ENCODE measurements at places on chromosomes 11 and 22.
A peak's percentile ranks its signal among the peaks of the same experiment; 100 is the strongest.

DNA sequence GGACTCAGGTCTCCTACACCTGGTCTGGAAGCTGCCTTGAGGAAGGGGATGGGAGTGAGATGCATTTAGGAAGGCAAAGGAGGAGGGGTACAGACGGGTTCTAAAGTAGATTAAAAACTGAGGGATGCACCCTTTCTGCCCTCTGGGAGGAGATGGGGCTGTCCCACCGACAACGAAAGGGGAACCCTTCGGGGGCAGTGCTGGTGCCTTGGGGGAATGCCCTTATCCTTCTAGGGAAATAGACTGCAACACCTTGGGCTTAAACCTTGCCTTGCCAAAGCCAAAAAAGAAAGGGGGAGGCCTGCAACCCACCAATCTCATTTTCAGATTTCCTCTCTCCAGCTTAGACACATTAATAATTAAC is 89.8 kb downstream of the PLEKHA7 start:
- no peak for DNase-seq

DNA sequence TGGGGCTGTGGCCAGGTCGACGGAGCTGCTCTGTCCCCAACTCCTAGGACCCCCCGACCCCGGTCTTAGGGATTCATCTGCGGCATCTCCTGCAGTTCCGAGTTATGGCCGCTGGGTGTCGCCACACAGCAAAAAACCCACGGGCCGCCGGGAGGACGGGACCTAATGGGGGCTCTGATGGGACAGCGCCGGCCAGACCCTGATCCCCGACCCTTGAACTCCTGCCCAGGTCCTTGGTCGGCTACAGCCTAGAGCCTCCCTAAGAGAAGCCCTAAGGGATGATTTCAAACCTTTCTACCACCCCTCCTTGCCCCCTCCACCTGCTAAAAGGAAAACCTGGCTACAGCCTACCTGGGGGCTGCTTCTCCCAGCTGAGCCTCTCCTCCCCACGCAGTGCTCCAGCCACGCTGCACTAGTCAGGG is 30.8 kb upstream of the LRRC10B start:
- DNase-seq: peak; percentile 52

GRCh38 chr22:45576730-45577464 is 74.2 kb downstream of the FBLN1 start:
- no peak for DNase-seq

GRCh38 chr22:31586137-31586920 is 75.7 kb downstream of the PISD start:
- DNase-seq: no peak

- DNase-seq: no peak
Observed at GRCh38 chr22:45227645-45228400, 12.9 kb downstream of the KIAA0930 start.

- DNase-seq: no peak
Observed at GRCh38 chr11:121534131-121535093, 81.6 kb upstream of the SORL1-AS1 start.

GRCh38 chr11:1073261-1073724 is 1.4 kb upstream of the MUC2 start:
- no peak for DNase-seq

- DNase-seq: no peak
Observed at GRCh38 chr11:637333-637592, 194 bp downstream of the DRD4 start.

DNA sequence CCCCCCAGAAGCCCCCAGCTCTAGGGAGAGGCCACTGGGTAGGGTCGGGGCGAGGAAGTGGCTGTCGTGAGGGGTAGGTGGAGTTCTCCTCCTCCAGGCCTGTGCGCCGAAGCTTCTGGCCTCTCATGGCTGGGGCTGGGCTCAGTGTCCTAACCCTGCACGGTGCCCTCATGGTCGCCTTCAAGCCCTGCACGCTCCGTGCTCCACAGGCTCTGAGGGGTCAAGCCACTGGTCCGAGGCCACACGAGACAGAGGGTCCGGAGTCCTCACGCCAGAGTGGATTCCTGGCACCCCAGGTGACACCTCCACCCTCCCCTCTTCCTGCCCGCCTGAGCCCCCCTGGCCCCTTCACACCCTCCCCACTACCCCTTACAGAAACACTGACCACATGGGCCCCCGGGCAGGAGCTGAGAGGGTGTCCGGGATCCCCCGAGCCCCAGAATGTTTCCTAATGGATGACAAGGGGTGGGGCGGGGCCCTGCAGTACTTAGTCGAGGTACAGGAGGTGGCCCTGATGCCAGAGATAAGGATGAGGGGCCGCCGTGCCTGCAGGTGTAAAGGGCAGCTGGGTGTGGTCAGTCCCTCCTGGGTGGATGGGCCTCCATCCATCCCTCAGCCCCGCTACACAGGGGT is 997 bp upstream of the CDHR5 start:
- no peak for DNase-seq

- DNase-seq: no peak
Observed at GRCh38 chr11:76048763-76049162, 157.5 kb downstream of the WNT11 start.
